ENCODE measurements at places on chromosomes 16 and 17. TPM values are rescaled to one million over a fixed set of nuclear protein-coding genes. Genes with fewer than 3 reads are reported as not detected.
A peak's percentile ranks its signal among the peaks of the same experiment; 100 is the strongest.

DNA sequence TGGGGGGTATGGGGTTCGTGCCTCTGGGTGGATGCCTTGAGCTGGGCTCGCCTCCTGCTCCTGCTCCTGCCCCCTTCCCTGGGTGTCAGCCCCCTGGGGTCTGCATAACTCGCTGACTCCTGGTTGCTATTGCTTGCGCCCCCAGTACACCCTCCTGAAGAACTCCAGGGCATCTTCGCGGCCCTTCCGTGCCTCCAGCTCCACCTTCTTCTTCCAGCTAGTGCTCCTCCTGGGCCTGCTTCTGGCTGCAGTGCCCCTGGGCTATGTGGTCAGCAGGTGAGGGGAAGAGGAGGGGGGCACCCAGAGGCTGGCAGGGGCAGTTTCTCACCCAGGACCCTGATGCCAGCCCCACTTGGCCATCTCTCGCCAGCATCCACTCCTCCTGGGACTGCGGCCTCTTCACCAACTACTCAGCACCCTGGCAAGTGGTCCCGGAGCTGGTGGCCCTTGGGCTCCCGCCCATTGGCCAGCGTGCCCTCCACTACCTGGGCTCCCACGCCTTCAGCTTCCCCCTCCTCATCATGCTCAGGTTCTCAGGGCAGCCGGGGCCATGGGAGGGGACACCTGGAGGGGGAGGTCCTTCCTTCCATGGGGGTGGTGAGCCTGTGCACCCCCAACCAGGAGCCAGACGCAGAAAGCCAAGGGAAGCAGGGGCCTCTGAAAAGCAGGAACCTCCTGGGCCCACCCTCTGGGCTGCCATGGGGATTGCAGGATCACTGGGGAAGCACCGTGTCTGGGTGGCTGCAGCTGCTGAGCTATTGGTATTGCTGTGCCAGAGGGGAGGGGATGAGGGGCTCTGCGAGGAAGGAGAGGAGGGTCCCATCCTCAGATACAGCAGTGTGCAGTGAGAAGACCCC, 7.8 kb upstream of the C17orf99 start:
- no peak for DNase-seq

DNA sequence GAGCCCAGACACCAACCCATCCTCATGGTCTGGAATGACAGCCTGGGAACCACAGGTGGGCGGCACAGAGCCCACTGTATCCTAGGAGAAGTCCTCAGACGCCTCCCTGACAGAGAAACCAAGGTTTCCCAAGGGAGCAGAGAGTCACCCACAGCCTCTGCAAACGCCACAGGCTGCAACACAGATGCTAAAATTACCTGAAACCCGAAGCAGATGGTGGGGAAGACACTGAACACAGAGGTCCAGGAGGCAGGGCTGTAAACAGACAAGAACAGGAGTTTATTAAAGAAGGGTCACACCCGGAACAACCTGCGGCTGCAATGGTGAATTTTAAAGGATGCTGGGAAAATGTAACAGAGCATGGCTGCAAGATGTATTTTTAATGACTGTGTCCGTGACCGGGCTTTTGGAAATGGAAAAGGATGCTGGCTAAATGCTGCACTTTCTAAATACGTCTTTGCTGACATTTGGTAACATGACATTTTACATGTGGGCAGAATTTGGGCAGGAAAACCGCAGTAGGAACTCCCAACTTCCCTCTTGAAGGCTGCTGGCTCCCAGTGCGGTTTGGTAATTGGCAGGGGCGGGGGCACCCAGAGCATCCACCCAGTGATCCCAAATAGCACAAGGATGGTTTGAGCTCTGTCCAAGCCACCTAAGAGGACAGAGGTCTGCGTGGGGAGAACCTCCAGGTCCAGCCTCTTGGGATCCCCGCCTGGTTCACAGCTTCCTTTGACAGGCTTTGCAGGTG, 13.1 kb downstream of the SLC38A8 start:
- DNase-seq = no peak

GRCh38 chr17:48429156-48429555, 858 bp downstream of the SKAP1 start:
- no peak for DNase-seq

GRCh38 chr17:71224824-71225575, 895.8 kb upstream of the SOX9 start:
- no peak for DNase-seq

DNA sequence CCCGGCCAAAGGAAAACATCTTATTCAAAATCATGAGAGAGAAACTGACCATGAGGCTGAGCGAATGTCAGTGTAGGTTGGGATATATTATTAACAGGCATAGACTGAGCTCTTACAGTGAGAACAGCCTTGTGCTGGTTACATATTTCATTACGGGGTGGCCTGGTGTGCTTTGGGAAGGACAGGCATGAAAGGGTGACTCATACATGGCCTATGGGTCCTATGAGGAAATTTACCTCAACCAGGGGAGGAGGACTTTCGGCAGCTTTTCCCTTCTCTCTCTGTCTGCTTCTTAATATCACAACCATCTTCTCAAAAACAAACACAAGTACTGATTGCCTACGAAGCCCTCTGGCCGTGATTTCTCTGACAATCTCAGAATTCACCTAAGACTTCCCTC, 579.1 kb downstream of the CDH13 start:
- no peak for DNase-seq

DNA sequence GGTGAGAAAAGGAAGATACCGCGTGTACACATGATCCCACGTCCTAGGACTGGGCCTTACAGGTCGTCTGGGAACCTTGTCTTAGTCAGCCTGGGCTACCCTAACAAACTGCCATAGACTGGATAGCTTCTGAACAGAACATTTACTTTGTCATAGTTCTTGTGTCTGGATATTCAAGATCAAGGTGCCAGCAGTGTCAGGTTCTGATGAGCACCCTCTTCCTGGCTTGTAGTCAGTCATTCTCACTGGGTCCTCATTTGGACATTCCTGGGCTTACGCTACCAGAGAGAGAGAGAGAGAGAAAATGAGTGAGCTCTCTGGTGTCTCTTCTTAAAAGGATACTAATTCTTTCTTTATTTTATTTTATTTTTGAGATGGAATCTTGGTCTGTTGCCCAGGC, 685.8 kb upstream of the RBFOX1 start:
- DNase-seq = no peak

- DNase-seq = peak; percentile 71
These were observed 124.5 kb upstream of the ZFHX3 start for GRCh38 chr16:73172241-73172972.

Gene KLHL10
- 0.50 TPM for total RNA-seq

DNA sequence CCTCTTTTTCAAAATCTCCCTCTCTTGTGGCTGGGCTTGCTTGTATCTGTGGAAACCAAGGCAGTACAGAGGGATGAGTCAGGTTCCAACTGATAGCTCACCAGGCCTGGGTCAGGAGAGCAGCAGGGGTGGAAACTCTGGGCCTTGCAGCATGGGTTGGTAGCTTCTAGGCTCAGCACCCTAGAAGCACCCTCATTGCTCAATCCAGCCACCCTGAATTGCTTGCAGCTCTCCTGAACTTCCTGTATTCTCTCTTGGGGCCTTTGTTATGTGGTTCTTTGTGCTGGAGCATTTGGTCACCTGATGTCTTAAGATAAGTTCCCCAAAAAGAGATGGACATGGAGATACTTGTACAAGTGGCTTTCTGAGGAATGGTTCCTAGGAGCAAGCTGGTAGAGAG, 169.4 kb downstream of the IRX5 start:
- no peak for DNase-seq

- no peak for DNase-seq
These were observed 3.6 kb downstream of the SNTB2 start for GRCh38 chr16:69190598-69190997.

DNA sequence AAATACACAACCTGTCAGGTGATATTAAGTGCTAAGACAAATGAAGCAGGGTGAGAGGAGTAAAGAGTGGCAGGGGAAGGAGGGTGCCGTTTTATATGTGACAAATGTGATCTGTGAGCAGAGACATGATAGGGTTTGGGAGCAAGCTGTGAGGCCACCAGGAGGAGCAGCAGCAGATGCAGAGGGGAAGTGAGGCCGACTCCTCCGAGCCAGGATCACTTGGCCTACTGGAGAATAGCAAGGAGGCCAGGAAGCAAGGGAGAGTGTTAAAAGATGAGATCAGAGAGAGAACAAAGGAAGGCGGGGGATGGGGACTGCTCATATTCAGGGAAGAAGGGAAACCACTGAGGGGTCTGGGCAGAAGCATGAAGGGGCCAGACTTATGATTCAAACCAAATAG, 129.4 kb downstream of the TANGO6 start:
- DNase-seq = no peak

Gene KRTAP9-8
- total RNA-seq = not detected

Gene TBC1D3H
- not detected for total RNA-seq

Gene SECTM1
- 44.5 TPM for total RNA-seq

DNA sequence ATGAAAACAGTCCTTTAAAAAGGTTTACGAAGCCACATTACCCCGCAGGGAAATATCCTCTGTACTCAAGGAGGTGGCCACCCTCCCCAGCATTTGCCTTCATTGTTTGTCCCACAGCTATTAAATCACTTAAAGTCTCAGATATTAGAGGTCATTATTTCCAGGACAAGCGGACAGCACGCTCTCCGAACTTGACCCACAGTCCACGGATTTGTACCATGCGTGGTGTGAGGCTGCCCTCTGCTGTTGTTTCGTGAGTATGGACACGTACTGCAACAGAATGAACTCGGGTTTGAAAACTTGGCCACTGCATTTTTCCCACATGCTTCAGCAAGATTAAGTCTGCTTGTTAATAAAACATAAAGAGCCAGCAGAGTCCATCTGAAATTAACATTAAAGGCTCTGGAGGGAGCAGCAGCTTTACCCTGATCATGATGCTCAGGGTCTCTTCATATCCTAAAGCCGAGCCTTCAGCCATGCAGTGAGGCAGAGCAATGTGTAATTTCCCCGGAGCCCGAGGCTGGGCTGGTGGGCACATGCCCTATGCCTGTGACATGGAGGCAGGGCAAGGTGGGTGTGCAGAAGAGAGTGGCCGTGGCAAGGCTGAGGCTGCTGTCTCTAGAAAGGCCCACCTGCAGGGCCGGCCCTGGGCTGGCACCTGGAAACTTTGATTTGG, 19.7 kb downstream of the MEAK7 start:
- no peak for DNase-seq

GRCh38 chr16:67383284-67383683, 10.0 kb downstream of the TPPP3 start:
- DNase-seq = no peak

DNA sequence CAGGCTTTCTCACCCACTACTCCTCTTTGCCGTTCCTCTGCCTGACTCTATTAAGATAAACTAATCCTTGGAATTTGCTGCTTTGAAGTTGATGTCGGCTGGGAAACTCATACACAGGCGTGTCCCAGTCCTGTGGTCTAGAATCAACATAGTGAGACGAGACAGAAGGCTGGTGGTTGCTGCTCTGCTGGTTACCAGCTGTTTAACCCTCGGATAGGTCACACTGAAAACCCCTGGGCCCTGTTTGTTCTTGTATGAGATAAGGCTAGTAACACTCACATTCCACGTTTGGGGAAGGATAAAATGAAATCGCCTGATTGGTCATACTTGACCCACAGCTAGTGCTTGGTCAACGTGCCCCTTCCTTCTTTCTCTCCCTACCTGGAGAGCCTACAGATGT, 517.0 kb downstream of the CDH13 start:
- no peak for DNase-seq

- DNase-seq = peak; percentile 69
These were observed 106.3 kb upstream of the ZFHX3 start for GRCh38 chr16:73154063-73154870.

- DNase-seq = no peak
These were observed 668.2 kb downstream of the CDH11 start for GRCh38 chr16:64453646-64454045.

Gene ICAM2
- total RNA-seq = 69.2 TPM

GRCh38 chr17:66343531-66344078, 41.2 kb downstream of the PRKCA start:
- DNase-seq = no peak

GRCh38 chr16:21613361-21613760, 14.0 kb downstream of the METTL9 start:
- no peak for DNase-seq

GRCh38 chr16:10949424-10949970, 5.1 kb downstream of the CLEC16A start:
- no peak for DNase-seq

DNA sequence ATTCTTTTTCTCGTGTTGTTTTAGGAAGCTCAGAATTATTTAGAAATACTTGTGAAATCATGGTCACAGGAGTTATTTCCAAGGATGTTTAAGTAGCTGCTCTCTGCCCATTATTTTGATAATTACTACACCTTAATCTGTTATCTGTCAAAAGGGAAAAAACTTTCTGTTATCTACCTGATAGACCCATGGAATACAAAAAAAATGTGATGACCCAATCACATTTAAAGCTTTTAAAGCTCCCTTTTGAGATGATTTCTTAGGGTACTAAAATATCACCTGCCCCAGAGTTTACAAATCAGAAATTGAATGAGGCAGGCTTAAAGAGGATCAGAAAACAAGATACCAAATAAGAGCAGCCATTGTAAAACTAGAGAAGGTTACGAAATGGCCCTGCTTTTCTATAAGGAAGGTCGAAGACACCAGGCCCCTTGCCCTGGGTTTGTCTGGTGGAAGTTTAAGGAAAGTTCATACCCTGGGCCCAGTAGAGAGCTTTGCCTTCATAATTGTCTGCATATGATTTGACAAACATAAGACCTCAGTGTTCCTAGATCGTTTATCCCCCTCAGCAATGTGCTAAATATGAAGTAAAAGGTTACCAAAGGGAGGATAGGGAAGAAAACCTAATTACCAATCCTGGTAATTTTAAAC, 149.9 kb upstream of the TBX2 start:
- DNase-seq = no peak

DNA sequence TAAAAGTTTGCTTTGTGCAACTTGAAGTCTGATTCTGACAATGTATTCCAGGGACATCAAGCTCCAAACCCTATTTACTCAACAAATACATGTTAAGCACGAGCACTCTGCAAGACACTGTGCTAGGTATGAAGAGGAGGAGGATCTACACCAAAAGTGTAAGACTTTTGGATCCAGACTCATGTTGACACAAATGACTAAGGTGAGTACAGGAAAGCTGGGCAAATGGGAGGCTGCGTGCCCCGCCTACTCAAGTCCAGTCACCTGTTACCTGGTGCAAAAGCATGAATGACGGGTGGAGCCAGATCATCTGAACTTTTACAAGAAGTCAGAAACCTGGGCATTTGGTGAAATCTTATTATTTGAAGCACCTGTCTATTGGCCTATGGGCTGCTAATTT, 120.7 kb downstream of the ABCC12 start:
- no peak for DNase-seq

- DNase-seq = no peak
These were observed 52.7 kb upstream of the ZNF469 start for GRCh38 chr16:88329726-88330700.

DNA sequence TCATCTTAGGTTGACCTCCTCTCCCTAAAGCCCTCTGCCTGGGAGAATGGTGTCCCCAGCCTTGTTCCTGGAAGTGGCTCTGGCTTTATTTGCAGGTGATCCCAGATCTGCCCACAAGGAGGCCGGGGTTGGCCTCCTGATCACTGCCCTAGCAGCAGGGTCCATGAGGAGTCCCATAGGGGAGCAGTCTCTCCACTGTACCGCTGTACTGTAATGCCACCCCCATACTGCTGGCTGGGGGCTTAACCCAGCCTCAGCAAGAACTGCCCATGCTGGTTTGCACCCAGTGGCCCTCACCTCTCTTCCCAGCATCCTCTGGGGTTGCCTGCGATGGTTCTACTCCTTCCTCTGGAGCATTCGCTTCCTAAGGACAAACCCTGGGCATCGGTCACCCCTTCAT, 39.1 kb downstream of the PSME3IP1 start:
- DNase-seq = no peak
